ENCODE measurements at places on chromosomes 2 and 18.

DNA sequence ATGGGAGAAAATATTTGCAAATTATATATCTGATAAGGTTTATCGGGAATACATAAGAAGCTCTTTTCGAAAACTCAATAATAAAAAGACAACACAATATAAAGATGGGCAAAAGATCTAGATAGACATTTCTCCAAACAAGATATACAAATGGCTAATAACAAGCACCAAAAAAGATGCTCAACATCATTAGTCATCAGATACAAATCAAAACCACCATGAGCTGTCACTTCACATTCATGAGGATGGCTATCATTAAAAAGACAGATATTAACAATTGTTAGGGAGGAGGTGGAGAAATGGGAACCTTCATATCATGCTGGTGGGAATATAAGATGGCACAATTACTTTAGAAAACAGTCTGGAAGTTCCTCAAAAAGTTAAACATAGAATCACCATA, 48.1 kb downstream of the HS1BP3 start:
- no peak for DNase-seq

DNA sequence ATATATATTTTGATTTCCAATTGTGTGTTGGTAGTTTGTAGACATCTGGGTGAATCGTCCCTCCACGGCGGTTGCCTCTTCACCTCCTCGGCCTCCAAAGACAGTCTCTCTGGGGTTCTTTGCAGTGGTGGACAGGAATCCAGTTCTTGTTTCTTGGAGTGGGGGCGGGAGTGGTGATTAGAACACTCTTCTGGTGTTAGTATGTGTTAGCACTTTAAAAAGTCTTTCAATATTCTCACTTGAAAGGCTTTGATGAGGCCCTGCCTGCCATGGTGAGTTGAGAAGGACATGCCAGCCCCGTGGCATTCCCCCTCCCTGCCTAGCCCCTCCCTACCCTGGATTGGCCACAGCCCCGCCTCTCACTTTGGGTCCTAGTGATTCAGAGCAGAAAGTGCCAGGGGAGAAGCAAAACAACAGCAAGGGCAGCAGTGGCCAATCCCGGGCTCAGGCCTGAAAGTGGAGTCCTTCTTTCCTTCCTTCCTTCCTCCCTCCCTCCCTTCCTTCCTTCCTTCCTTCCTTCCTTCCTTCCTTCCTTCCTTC, 316.8 kb upstream of the HS6ST1 start:
- no peak for DNase-seq

DNA sequence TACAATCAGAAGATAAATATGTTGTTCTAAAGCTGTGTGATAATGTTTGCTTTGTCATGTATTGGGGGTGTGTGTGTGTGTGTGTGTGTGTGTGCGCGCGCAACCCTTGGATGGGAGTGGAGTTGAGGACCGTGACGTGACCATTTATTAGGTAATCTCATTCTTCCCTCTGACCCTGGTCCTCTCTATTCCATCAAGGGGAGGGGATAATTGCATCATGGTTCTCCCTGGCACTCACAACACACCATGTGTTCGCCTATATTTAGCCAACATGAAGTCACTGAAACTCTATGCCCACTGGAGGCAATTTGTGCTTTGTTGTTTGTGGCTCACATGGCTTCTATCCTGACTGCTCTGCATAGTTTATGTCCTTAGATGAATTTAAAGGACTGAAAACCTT, 79.8 kb upstream of the LRPPRC start:
- no peak for DNase-seq

DNA sequence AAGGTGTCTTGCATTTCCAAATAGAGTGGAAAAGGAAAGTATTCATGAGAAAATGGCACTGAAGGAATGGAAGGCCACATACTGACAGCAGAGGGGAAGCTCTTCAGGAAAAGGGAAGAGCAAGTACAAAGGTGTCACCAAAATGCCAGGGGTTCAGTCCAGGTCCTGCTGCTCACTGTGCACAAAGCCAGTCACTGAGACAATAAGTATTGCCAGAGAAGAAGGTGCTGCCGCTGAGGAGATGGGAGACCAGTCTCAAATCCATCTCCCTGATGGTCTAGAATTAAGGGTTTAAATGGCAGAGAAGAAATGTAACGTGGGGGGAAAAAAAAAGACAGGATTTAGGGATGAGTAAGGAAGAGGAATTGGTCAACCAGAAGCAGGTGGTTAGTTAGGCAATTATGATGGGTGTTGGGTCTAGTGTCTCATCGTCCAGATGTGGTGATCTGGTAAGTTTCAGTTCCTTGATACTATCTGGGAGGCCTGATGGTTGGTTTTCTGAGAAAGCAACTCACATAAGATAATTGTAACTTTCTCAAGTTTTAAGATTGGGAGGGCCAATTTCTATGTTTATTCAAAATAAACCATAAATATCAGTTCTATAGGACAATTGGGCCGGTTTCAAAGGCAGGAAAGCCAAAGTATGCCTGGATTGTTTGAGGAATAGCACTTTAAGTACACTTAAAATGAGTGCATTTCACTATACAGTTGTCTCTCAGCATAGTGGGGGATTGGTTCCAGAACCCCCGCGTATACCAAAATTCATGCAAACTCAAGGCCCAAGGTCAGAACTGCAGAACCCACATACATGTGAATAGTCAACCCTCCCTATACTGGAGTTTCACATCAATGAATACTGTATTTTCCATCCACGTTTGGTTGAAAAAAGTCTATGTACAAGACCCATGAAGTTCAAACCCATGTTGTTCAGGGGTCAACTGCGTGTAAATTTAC, 109.1 kb upstream of the DNAJC10 start:
- DNase-seq = no peak

DNA sequence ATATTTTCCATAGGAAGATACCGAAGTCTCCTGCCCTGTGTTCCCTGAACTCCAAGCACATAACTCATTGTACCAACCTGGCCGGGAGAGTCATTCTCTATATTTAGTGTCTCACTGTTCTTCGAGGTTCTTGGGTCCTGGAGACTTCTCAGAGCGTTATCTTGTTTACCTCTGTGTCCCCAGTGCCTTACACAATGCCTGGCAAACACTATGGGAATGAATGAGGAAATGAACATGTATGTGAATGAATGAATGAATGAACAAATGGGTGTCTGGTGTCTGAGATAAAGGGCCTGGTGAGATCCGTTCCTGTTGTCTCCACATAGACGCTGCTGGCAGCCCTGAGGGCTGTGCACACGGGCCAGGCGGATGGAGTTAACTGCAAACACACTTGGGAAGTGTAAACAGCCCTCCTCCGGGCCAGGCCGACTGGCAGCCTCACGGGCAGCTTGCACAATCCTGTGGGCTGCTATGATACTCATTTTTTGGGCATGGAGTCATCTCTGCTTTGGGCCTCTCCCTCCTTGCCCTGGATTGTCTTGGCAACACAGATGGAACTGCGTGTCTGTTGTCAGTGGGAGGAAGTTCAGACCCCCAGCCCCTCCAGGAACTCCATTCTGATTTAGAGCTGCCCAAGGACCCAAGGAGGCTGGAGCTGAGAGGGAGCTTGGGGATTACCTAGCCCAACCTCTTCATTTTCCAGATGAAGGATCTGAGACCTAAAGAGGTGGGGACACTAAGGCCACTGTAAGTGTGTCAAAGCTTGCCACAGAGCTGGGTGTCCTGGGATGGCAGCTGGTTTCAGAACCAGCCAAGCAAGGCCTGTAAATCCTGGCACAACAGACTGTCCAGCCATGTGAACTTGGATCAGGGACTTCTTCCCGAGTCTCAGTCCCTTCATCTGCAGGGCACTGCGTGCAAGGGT, 124.4 kb downstream of the INHBB start:
- DNase-seq = peak; percentile 2

- no peak for DNase-seq
Measured at GRCh38 chr18:58005885-58006523, 38.0 kb upstream of the NEDD4L start.

DNA sequence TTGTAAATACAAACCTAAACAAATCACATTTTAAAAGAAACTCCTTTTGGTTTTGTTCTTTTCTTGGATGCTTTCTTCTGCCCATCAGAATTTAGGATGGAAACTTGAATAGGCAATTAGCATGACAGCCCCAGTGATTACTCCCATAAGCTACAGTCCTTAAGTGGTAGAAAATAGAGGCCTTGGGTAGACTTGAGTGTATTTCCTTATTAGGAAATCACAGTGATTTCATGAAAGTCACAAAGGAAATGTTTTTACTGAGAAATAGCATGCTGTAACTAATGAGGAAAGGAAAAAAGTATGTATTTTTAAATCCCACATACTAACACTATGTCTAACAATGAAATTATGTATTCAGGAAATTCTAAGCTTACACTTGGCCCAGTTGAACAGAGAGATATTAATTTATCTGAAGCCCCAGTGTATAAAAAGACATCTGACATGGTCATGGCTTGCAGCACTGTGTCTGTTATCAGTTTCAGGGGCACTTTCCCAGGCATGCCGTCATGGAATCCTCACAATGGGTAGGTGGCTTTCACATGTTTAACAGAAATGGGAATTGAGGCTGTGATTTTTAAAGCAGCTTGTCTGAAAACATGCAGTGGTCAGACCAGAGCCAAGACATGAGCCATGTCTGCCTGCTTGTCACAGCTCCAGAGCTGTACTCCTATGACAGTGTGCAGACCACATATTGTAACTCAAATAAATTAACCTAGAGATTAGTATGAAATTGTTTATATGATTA, 79.7 kb upstream of the TRIB2 start:
- DNase-seq = no peak

DNA sequence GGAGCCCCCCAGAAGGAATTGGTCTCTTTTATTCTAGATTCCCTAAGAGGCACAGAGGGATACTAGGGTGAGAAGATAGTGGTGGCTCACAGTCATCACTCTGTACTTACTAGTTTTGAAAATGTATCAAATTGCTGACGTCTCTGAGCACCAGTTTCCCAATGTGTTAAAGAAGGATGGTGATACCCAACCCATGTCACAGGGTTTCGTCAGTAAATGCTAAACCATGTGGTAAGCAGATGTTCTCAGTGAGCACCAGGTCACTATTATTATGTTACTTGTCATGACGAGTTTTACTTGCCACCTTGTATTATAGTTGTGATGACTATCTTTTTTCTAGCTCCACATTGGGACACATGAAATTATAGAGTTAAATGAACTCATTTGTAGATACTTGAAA, 54.7 kb downstream of the NEDD4L start:
- DNase-seq = no peak

DNA sequence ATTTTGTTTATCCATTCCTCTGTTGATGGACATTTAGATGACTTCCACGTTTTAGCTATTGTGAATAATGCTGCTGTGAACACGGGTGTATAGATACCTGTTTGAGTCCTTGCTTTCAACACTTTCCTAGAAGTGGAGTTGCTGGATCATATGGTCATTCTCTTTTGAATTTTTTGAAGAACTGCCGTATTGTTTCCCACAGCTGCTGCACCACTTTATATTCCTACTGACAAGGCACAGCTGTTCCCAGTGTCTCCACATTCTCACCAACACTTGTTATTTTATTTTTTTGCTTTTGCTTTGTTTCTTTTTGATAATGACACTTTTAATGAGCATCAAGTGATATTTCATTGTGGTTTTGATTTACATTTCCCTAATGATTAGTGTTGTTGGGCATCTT, 41.4 kb upstream of the KCNJ13 start:
- no peak for DNase-seq

- DNase-seq = no peak
Measured at GRCh38 chr2:6082625-6083018, 390.4 kb downstream of the SOX11 start.

DNA sequence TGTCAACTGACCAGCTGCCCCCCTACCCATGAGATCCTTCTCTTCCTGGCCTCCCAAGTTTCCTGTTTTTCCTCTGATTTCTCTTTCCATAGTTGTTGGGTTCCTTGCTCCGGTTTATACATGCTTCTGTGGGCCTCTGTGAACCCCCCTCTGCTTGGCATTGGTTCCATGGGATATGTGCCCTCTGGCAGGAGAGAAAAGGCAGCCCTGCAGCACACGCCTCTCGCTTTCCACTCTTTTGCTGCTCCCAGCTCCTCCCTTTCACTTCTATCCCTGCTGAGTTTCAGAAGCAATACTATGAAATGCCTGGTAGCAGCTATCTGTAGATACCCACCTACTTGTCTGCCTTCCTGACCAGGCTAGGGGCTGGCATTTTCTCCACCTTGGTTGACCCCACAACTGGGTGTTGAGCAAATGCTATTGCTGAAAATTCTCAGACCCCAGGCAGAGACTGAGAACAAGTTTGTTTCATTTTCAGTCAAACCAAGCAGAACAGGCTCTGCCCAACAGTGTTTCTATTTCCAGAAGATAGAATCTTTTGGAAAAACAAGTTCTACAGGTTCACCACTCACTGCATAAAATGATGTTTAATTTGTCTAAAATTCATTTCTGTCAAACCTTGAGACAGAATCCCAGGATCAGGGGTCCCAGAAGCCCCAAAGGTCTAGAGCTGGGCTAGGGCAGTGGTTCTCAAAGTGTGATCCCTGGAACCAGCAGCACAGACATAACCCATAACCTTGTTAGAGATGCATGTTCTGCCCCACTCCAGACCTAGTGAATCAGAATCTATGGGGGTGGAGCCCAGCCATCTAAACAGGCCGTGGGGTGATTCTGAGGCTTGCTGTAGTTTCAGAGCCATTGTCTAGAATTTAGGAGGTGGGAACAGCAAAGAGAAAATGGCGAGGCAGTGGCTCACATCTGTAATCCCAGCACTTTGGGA, 13.4 kb downstream of the CAPG start:
- DNase-seq = no peak

DNA sequence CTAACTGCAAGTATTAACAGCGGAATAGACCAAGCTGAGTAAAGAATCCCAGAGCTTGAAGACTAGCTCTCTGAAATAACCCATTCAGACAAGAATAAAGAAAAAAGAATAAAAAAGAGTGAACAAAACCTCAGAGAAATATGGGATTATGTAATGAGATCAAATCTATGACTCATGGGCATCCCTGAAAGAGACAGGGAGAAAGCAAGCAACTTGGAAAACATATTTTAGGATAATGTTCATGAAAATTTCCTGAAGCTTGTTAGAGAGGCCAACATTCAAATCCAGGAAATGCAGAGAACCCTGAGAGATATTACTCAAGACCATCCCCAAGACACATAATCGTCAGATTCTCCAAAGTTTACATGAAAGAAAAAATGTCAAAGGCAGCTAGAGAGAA, 17.3 kb downstream of the PFN4 start:
- no peak for DNase-seq

DNA sequence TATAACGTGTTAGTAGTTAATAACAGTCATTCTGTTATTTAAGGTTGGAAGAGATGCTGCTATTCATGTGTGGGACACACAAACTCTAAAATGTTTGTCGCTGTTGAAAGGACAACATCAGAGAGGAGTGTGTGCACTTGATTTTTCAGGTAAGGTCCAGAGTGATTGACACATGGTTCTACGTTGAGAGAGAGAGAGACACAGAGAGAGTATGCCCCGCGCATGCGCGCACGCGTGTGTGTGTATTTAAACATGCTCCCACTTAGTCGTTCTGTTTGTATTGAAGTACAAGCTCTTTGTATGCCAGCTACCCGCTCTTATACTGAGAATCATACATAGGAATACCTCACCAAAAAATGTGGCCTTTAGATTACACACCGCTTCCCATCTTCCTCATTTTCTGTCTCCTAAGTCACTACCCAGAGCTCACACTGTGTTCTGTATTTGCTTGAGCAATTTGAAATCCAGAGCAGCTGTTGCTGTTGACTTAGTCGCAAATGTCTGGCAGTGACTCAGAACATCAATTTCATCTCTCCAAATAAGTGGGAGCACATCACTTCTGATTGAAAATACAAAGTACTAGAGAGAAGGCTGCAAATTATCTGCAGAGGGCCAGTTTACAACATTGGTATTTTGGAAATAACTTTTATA, 148.1 kb downstream of the EML6 start:
- DNase-seq = peak; percentile 18

Measured in Kasumi-1 (cell line).